Prostate gland (tissue), 2 donors: ENCODE measurements at places on chromosomes 7 and 10. TPM values are rescaled to one million over a fixed set of nuclear protein-coding genes. Genes with fewer than 3 reads are reported as not detected.

The LMOD2 gene
- total RNA-seq: 4.6 TPM

The SPAG6 gene
- 20.3 TPM for total RNA-seq

The CH25H gene
- 1.1 TPM for total RNA-seq

The SPDYE5 gene
- 1.5 TPM for total RNA-seq

The NODAL gene
- not detected for total RNA-seq

The TMEM139 gene
- 0.51 TPM for total RNA-seq

- H3K4me3 ChIP-seq: no peak overlapping the region
- no peaks in the 10 kb centered on the region for H3K27me3 ChIP-seq
- DNase-seq: no peak
- no peaks in the 10 kb centered on the region for H3K36me3 ChIP-seq
- no peak overlapping the region for H3K27ac ChIP-seq
- peaks cover 4% of the 10 kb centered on the region for H3K4me1 ChIP-seq
Measured at GRCh38 chr7:25389489-25390106, 161.3 kb upstream of the NPVF start.

- H3K36me3 ChIP-seq: no peaks in the 10 kb centered on the region
- H3K27ac ChIP-seq: no peak overlapping the region
- H3K4me1 ChIP-seq: no peaks in the 10 kb centered on the region
- H3K4me3 ChIP-seq: no peak overlapping the region
- no peaks in the 10 kb centered on the region for H3K27me3 ChIP-seq
- no peak for DNase-seq
Measured at GRCh38 chr7:69341288-69341687, 257.0 kb upstream of the AUTS2 start.

GRCh38 chr10:22534849-22535604 is 179.4 kb downstream of the PIP4K2A start:
- DNase-seq: no peak
- no peaks in the 10 kb centered on the region for H3K27me3 ChIP-seq
- H3K4me1 ChIP-seq: no peaks in the 10 kb centered on the region
- no peak overlapping the region for H3K27ac ChIP-seq

DNA sequence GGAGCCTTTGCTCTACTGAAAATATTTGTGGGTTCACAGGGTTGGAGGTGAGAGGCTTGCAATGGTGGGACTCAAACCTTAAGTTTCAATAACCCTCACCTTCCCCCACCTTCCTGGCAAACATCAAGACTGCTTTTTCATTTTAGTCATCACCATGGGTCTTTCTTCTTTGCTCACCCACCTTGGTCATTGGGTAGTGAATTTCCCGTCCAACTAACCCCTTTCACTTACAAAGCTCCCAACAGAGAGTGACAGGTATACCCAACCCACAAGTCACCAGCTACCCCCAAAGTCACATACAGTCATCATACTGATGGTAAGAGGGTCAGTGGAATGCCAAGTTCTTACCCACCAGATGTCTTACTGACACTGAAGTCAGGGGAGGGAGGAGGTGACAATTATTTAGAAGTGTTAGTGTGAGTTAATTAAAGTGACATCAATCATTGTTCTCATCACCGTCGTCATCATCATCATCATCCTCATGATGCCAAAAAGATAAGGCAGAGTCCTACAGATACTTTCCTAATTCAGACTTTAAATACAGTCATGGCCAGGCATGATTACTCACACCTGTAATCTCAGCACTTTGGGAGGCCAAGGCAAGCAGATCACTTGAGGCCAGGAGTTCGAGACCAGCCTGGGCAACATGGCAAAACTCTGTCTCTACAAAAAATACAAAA is 49.0 kb downstream of the PIK3AP1 start:
- H3K4me3 ChIP-seq: no peak overlapping the region
- H3K27ac ChIP-seq: no peak overlapping the region
- no peak for DNase-seq

DNA sequence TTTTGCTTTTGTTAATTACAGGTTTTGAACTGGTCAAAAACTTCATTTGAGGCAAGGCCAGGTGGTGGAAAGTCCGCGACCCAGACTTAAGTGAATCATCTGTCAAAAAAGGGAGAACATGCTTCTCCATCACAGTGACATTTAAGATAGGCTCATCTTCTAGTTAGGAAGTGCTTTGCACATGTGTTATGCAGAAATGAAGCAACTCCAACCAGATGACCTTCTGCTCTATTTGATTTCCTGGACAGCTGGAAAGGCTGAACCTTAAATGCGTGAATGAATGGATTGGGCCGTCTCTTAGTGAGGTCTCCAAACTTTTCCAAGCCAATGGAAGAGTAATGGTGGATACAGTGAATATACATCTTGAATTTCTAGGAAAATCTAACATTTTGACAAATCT is 101.6 kb upstream of the FAM13C start:
- DNase-seq: no peak
- no peaks in the 10 kb centered on the region for H3K36me3 ChIP-seq
- H3K27ac ChIP-seq: no peak overlapping the region
- H3K4me3 ChIP-seq: no peak overlapping the region

DNA sequence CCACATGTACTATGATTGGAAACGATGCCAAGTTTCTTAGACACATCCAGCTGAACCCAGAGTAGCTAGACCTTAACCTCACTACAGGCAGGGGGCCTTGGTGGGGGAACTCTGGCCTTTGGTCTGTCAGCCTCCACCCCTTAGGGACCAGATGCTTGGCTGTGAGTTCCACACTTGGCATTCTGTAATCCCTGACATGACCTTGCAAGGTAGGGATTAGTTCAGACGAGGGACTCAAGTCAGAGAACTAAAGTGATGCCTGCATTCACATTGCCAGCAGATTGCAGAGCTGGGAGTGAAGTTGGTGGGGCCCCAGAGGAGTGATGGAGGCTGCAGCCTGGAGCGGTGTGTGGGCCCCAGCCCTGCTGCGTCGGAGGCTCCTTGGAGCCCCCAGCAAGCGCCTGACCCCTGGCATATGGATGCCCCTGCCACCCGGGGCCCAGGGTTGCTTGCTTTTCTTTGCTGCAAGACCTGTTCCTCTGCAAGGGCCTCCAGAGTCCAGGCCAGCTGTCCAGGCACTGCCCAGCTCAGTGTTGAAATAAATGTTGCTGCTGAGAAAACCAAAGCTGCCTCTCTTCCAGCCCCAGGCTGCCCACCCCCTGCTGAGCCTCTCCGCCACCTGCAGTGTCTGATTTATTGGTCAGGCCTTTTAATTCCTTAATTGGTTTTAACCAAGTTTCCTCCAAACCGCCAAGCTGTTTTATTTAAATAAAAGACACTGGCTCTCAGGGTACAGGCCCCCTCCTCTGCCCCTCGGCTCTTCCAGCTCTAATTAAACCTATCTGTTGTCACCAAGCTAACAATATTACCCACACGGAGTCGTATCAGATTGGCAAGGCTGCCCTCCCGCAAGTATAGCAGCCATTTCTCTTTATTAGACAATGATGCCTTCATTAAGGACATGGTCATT is 4.7 kb downstream of the NPTX2 start:
- peaks cover 3% of the 10 kb centered on the region for H3K4me1 ChIP-seq
- H3K27ac ChIP-seq: no peak overlapping the region
- DNase-seq: no peak
- no peak overlapping the region for H3K4me3 ChIP-seq
- no peaks in the 10 kb centered on the region for H3K27me3 ChIP-seq
- H3K36me3 ChIP-seq: no peaks in the 10 kb centered on the region

- H3K27ac ChIP-seq: no peak overlapping the region
- H3K4me3 ChIP-seq: no peak overlapping the region
- no peaks in the 10 kb centered on the region for H3K27me3 ChIP-seq
- H3K4me1 ChIP-seq: no peaks in the 10 kb centered on the region
- no peaks in the 10 kb centered on the region for H3K36me3 ChIP-seq
- no peak for DNase-seq
Measured at GRCh38 chr10:95716466-95716865, 22.7 kb upstream of the TCTN3 start.

DNA sequence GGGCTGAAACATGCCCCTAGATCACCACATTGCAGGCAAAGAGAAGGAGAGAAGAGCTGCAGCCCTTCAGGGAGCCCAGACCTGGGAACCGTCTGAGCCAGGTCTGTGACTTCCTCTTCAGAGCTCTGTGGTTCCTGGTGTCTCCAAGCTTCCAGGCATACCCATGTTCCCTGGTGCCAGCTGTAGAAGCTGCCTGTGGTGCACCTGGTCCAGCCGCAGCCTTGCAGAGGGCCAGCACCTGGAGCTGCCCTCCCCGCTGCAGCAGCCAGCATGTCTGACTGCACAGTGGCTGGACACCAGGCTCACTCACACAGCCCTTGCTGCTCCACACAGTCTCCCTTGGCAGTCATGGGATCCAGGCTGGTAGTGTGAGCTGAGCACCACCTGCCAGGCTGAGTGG is 33.6 kb downstream of the C7orf25 start:
- H3K4me1 ChIP-seq: no peaks in the 10 kb centered on the region
- no peaks in the 10 kb centered on the region for H3K36me3 ChIP-seq
- no peaks in the 10 kb centered on the region for H3K27me3 ChIP-seq

GRCh38 chr7:36775061-36775620 is 50.8 kb upstream of the AOAH start:
- H3K27me3 ChIP-seq: no peaks in the 10 kb centered on the region
- no peaks in the 10 kb centered on the region for H3K36me3 ChIP-seq
- no peak overlapping the region for H3K4me3 ChIP-seq
- no peaks in the 10 kb centered on the region for H3K4me1 ChIP-seq
- H3K27ac ChIP-seq: no peak overlapping the region

DNA sequence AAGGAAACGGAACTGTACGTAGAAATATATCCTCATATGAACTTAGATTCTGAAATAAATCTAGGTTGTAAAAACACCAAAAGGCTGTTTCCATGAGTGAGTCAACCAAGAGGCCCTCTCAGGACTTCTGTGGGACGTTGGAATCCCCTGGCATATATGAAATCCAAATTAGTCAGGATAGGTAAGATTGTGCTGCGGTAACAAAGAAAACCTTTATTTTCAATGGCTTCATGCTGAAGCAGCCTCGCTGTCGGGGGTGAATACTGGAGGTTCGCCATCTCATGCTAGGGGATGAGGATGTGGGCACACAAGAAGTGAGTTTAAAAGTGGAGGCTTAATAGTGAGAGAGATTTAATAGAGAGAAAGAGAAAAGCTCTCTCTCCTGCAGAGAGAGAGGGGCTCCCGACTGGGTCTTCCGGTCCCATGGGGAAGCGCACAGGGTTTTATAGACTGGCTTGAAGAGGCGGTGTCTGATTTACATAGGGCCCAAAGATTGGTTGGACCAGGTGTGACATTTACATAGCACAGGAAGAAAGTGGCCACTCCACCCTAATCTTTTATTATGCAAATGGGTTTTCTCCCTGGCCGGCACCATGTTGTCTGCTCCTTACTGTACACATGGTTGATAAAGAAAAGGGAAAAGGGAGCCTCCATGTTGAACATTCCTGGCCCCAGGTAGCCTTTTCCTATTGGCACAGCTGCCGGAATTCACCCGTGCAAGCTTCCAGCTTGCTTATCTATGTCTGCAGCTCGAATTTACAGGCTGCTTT is 52.3 kb upstream of the SEPHS1 start:
- no peaks in the 10 kb centered on the region for H3K4me1 ChIP-seq
- DNase-seq: no peak
- no peak overlapping the region for H3K4me3 ChIP-seq

- H3K4me1 ChIP-seq: no peaks in the 10 kb centered on the region
- H3K36me3 ChIP-seq: no peaks in the 10 kb centered on the region
- H3K27me3 ChIP-seq: no peaks in the 10 kb centered on the region
- DNase-seq: no peak
- peak overlapping the region; percentile 87 for H3K4me3 ChIP-seq
Measured at GRCh38 chr10:23094786-23095403, 484 bp upstream of the MSRB2 start.

DNA sequence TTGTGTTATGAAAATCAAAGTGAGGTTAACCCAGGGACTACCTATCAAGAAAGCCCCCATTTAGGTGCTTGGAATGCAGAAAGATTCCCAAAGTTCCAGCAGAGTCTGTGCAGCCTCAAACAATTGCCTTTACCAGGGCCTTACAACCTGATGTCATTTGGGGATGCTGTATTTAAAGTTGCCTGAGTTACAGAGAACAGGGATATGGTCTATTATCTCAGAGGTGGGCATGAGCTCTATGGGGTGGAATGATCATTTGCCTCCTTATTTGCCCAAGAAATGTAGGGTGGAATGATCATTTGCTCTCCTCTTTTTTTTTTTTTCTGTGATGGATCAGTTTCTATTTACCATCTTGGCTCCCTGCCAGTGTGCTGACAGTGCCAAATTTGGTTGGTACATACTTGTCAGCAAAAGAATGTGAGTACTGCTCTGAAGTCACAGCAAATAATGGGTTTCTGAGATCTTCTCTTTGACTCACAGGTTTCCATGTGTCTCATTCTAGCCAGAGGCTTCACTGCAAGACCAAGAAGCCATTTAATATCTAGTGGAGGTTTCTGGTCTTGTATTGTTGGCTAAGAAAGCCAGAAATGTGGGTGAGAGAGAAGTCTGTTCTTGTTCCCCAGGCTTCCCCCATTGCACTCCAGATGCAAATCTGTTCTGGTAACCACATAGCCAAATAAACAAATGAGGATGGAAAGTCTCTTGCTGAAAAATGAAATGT is 45.5 kb upstream of the ZNRF2 start:
- H3K4me1 ChIP-seq: no peaks in the 10 kb centered on the region
- no peaks in the 10 kb centered on the region for H3K36me3 ChIP-seq
- H3K4me3 ChIP-seq: no peak overlapping the region
- no peaks in the 10 kb centered on the region for H3K27me3 ChIP-seq

- H3K36me3 ChIP-seq: no peaks in the 10 kb centered on the region
Measured at GRCh38 chr10:110901954-110902819, 16.8 kb downstream of the BBIP1 start.

GRCh38 chr7:77537778-77538280 is 734 bp downstream of the PTPN12 start:
- no peaks in the 10 kb centered on the region for H3K27me3 ChIP-seq
- no peaks in the 10 kb centered on the region for H3K4me1 ChIP-seq
- H3K36me3 ChIP-seq: no peaks in the 10 kb centered on the region
- peak overlapping the region; percentile 92 for H3K27ac ChIP-seq

- peaks cover 2% of the 10 kb centered on the region for H3K4me1 ChIP-seq
- no peak overlapping the region for H3K4me3 ChIP-seq
- no peaks in the 10 kb centered on the region for H3K27me3 ChIP-seq
Measured at GRCh38 chr10:86878983-86879713, 78.3 kb downstream of the MMRN2 start.

GRCh38 chr10:20767028-20767427 is 130.1 kb downstream of the NEBL start:
- DNase-seq: no peak
- no peaks in the 10 kb centered on the region for H3K4me1 ChIP-seq
- H3K36me3 ChIP-seq: no peaks in the 10 kb centered on the region
- no peaks in the 10 kb centered on the region for H3K27me3 ChIP-seq

GRCh38 chr7:158707610-158708009 is 3.0 kb upstream of the NCAPG2 start:
- H3K4me3 ChIP-seq: no peak overlapping the region
- DNase-seq: no peak
- no peaks in the 10 kb centered on the region for H3K4me1 ChIP-seq
- H3K27me3 ChIP-seq: no peaks in the 10 kb centered on the region
- no peak overlapping the region for H3K27ac ChIP-seq
- no peaks in the 10 kb centered on the region for H3K36me3 ChIP-seq

DNA sequence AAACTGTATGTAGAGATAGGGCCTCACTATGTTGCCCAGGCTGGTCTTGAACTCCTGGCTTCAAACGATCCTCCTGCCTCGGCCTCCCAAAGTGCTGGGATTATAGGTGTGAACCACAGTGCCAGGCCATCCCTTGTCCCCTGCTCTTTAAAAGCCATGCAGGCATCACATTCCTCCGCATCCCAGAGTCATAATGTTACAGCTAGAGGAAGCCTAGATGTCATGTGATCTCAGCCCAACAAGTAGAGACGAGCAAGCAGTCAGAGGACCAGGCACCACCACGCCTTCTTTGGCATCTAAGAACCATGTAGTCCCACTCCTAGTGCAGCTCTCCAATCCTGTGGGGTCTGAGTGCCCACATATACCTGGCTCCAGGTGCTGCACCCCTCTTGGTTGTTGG is 13.1 kb downstream of the PODXL start:
- H3K27ac ChIP-seq: no peak overlapping the region
- DNase-seq: no peak
- H3K27me3 ChIP-seq: no peaks in the 10 kb centered on the region
- H3K4me1 ChIP-seq: no peaks in the 10 kb centered on the region
